ENCODE measurements at places on chromosomes 6 and 20.

GRCh38 chr6:27505209-27506027 lies 32.5 kb upstream of the ZNF184 start:
- no peak for DNase-seq

- DNase-seq = no peak
These were observed 34.8 kb downstream of the MYLIP start for GRCh38 chr6:16163535-16164300.

DNA sequence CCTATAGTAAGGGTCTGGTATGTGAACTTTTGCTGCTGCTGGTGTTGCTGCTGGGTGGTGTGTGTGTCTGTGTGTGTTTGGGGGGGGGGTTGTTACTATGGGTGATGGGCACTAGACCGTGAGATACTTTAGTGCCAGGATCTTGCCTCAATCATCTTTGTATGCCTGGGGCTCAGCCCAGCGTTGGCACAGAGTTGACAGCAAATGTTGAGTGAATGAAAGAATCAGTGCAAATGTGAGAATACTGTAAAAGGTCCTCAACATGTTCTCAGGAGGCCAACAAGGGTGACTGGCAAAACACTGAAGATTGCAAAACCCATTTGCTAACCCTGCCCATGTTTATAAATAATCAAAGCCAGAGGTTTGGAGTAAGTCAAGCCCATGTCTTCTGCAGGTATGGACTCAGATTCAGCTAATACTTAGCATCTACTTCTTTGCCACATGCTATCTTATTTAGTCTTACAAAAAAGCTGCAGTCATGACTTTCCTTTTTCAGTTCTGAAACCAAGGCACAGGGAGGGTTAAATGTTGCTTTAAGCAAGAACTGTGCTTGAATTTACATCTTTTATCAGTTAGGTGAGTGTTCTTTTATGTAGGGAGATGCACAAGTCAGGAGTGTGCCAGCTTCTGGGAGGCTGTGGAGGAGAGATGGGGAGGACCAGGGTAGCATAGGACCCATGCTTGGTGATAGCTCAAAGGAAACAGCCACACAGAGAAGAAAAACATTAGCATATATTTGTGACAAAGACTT lies 125.3 kb upstream of the SPACA1 start:
- no peak for DNase-seq

- DNase-seq = no peak
These were observed 67.8 kb upstream of the ADGRF4 start for GRCh38 chr6:47630587-47630986.

DNA sequence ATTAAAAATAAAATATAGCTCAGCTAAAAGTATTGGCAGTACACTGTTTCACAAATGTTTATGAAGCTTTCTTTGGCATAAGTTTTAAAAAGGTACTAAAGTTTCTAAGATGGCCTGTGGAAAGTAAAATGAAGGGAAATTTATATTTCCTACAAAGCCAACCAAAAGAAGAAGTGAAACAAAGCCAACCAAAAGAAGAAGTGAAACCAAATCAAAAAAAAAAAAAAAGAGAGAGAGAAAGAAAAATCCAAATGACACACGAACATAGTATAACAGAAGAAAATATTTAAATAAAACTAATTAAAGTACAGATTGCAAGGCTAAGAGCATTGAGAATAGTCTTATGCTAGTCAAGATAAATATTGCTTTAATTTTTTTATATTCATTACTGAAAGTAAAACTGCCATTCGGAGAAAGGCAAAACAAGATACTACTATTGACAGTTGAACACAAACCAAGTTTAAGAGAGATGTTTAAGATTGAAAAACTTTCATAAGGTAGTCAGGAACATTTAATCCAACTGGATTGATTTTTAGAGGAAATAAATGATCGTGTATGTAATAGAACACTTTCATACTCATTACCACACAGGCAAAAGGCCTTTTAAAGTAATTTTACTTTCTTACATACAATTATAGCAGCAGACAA lies 12.8 kb upstream of the KHDRBS2 start:
- DNase-seq = no peak

DNA sequence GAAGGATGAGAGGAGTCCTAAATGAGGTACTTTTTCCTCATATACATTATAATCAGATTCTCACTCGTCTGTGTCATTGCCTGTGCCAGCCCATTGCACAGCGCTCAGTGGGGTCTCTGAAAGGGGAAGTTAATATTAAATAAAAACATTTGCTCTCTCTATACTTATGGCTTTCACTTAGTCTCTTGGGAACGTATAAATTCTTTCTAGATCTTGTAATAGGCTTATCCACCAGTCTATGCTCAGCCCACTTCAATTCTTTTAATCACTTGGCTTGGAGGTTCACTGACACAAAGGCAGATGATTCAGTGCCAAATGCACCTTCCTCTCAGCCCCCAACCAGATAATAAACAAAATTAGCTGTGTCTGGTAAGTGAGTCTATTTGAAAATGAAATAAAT lies 164.3 kb upstream of the OGFRL1 start:
- no peak for DNase-seq

- no peak for DNase-seq
These were observed 632.7 kb upstream of the ID4 start for GRCh38 chr6:19204445-19204844.

DNA sequence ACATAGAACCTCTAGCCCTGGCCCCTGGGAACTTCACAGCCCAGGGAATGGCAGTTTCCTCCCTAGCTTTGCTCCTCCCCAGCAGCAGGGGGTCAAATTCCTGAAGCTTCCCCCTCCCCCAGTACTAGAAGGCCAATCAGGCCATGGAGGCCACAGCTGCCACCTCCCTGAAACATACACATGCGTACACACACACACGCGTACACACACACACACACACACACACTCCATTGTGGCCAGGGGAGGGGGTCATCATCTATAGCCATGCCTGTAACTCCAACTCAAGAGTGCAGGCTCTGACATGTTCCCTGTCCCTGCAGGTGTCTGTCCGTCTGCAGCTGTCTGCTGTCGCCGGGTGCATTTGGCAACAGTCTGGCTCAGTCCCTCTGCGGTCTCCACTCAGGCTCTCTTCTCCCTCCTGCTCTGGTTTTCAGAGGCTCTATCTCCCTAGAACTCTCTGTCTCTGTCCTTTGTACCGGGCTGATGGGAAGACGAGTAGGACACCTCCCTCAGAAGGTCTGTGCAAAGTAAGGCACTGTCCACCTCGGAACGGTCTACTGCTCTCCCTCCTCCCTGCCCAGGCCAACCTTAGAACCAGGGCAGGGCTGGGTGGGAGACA lies 1.4 kb downstream of the LRFN2 start:
- DNase-seq = no peak

DNA sequence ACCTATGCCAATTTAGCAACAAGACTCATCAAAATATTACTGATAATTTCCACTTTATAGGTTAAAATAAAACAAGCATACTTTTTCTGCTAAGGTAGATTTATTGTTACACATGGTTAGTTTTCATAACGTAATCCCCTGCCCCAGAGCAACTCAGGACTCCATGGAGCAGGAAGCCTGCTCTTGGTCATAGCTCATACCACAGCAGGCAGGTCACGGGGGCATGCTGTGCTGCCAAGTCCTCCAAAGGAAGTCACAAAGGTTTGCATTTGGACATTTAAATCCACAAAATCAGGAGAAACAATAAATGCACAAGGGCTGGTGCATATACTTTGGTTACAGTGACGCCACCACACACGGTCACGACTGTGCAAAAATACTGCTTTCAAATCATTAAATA lies 12.5 kb downstream of the GZF1 start:
- no peak for DNase-seq

GRCh38 chr6:110434961-110435602 lies 19.7 kb upstream of the DDO start:
- no peak for DNase-seq

DNA sequence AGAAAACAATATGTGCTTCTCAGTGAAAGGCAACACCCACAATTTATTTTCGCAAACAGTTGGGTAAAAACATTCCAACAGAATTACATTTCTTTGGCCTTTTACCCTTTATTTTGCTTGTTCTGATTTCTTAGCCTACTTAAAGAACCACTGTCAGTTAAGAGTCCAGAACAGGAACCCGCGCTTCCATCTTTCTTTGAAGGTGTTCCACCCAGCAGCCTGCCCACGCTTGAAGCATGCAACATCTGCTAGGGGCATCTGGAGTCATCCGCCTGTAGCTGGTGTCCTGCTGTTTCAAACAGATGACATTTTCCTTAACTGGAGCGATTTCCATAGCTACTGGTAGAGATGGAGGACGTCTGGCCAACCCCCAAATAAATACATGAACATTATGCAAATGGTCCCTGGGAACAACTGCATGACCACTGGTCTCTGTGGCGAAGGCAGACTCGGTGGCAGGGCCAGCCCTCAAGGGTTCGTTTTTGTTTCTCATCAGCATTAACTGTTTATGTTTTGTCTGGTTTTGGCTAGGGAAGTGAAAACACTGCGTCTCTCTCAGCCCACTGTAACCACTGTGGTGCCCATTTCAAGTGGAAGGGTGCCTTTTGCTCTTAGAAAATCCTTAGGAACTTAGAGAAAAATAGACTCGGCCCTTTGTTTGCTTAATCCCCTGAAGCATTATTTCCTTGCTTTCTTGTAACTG lies 51.6 kb downstream of the LAMA4 start:
- DNase-seq = no peak

GRCh38 chr6:45036103-45036502 lies 292.0 kb upstream of the RUNX2 start:
- DNase-seq = no peak

DNA sequence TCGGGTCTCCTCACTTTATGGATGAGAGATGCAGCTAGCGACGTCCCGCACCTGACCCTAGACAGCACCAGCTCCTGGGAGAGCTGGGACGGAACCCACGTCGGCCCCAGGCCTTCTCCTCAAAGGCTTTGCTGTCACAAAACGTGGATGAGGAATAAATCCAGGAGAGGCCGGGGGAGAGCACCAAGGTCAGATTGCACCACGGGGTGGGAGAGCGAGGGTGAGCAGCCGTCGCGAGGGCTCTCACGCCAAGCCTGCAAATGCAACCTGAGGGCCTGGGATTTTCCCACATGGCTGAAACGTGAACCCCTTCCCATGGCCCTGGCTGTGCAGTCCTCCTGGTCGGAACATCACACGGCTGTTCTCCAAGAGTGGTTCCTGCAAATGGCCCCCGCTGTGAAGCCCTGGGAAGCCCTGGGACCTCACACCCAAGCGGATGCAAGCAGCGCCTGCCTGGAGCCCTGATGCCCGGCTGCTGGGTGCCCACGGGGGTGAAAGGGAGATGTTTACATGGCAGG lies 45.3 kb downstream of the DLL1 start:
- DNase-seq = no peak

DNA sequence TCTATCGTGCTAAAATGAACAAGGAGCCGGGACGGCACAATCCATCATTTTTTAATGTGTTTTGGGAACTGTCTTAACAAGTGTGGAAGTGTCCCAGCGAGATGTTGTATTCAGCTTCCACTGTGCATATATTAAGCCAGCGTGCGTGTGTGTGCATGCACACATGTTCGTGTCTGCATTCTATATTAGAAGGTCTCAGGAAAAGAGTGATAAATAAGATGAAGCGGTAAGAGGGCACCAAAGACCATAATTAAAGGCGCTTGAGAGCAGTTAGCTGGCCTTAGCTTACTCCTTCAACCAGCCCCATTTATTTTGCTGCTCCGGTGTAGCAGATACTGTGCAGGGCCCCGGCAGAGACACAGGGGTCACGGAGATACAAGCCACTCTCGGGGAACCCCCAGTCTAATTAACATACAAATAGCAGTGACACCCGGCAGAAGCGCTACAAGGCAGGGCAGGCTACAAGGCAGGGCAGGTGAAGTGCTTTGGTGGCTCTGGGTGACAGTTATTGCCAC lies 206.5 kb upstream of the RREB1 start:
- DNase-seq = no peak

Measured in left renal pelvis (tissue), 4 donors.